Upper lobe of right lung (tissue), 1 donor: ENCODE measurements at places on chromosomes 3 and 15.

DNA sequence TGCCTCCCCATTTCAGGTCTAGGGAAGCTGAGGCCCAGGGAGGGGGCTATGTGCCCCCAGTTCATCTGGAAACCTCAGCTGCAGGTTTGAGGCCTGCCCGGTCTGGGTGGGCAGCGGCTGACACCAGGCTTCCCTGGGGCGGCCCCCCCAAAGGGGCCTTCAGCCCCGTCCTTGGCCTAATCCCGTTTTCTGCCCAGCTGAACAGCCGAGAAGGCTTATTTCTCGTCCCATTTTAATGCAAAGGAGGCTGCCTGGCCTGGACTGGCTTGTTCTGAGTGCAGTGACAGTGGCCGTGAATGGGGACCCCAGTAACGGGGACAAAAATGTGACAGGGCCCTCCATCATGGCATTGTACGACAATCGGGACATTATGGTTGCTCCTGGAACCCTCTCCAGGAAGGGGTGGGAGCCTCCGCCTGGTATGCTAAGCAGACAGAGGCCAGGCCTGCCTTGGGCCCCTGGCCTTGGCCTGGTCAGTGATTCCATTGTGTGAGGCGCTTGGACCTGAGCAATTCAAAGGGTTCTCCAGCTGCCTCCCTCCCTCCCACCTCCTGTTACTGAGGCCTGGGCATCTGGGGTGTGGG, 93.9 kb downstream of the WNT7A start:
- no peak for DNase-seq

GRCh38 chr3:23461069-23461468, 257.9 kb downstream of the UBE2E2 start:
- no peak for DNase-seq

DNA sequence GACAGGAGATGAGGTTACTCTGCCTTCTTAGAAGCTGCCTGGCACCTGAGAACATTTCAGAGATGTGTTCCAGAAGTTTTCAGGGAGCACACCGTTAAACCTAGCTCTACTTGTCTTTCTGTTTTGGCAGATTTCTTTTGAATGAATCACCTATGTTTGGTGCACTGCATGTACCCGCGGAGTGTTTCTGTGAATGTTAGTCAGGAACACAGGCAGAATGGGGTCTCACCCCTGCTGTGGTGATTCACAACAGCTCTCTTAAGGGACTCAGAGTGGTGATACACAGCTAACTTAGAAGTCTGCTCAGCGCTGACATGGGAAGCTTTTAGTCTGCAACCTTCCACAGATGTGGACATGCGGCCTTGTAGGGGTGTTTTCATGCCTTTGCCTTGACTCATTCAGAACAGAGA, 24.0 kb downstream of the TSEN2 start:
- DNase-seq = no peak

DNA sequence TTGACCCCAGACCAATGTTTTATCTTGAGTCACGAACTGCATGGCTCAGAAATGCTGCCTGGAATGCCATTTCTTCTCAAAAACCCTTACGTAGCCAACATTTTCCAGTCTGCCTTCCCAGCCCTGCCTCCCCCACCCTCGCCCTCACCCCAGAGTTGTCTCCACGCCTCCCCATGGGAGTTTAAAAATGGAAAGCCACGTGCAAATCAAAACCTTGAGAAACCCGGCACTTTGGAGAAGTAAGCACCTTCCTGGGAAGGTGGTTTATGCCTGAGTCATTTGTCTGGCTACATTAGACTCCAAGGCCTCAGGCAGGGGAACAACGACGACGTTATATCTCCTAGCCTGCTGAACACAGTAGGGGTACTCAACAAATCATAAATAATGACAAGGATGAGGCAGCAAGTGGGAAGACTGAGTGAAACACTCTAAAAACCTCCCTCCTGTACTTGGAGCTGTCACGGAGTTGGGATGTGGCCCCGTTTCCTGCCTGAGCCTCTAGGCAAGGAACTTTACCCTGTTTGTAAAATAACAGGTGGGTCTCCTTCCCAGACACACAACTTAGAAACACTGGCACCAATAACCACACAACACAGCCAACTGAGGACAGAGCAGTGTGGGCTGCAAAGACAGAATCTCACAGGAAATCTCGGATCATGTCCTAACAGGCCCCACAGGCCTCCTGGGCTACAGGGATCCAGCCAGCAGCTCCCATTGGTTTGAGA, 179.1 kb downstream of the NTRK3 start:
- no peak for DNase-seq

- peak; percentile 51 for DNase-seq
Observed at GRCh38 chr3:196214783-196215441, 1.4 kb upstream of the SLC51A start.

DNA sequence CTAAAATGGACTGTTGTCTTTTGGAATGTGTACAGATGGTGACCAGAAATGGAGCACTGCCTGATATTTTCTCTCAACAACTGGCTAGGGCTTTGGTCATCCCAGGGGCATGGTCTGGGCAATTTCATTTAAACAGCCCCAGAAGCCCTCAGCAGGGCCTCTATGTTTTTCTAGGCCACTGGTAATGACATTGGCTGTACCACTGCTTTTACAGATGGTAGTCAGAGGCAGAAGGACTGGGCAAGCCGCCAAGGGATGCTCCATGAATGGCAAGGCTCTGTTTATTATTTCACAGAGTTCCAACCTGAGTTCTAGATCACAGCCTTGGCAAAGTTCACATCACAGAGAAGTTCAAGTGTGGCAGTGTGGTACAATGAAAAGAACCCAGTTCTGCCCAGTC, 37.0 kb upstream of the LMCD1 start:
- no peak for DNase-seq

GRCh38 chr3:29521293-29521692, 240.4 kb downstream of the RBMS3 start:
- DNase-seq = no peak

- no peak for DNase-seq
Observed at GRCh38 chr3:135231737-135232136, 436.7 kb downstream of the EPHB1 start.

- DNase-seq = no peak
Observed at GRCh38 chr3:122782804-122783203, 10.8 kb downstream of the HSPBAP1 start.

GRCh38 chr3:183536238-183536880, 19.1 kb downstream of the KLHL6 start:
- no peak for DNase-seq

- no peak for DNase-seq
Observed at GRCh38 chr3:54653456-54654195, 274.2 kb downstream of the LRTM1 start.

DNA sequence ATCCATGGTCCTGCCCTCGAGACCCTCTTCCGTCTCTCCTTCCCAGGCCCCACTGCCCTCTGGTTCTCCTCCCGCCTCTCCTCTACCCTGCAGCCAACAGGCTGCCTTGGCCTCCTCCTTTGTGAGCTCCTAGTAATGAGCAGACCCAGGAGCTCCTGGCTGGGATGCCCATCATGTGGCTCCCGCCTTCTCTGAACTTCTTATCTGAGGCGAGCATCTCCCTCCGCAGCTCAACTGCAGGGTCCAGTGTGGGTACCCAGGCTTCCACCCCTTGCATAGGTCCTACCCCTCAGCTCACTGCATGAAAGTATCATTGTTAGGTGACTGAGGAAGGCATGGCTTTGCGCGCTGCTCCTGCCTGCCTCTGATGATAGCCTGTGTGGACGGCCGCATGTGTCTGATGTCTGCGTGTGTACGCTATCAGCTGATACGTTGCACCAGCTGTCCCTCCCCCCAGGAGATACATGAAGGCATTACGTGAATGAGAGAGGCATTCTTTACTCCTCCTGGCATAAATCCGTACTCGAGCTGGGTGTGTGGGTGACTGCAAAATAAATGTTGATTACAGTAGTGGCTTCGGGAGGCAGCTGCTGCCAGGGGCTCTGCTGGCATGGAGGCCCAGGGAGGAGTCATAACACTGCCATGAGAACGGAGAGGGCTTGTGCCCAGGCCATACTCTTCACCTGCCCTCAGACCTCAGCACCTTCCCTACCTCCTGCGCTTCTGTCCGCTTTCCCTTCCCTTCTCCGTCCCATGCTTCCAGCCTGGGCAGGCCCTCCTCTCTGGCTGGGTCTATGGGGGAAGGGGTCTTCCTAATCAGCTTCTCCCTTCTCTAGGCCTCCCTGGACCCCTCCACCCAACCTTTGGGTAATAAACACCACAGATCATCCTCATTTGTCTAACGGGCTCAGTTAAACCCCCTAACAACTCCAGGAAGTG, 48.8 kb downstream of the ZNF710 start:
- no peak for DNase-seq

GRCh38 chr3:196145468-196146262, 63.8 kb upstream of the TFRC start:
- peak; percentile 72 for DNase-seq

GRCh38 chr15:39919748-39920509, at the start of gene GPR176:
TSS of gene GPR176 (minus strand) at chr15:39920266. CDS start at chr15:39920026, 240 bp downstream.
- peak; percentile 65 for DNase-seq

DNA sequence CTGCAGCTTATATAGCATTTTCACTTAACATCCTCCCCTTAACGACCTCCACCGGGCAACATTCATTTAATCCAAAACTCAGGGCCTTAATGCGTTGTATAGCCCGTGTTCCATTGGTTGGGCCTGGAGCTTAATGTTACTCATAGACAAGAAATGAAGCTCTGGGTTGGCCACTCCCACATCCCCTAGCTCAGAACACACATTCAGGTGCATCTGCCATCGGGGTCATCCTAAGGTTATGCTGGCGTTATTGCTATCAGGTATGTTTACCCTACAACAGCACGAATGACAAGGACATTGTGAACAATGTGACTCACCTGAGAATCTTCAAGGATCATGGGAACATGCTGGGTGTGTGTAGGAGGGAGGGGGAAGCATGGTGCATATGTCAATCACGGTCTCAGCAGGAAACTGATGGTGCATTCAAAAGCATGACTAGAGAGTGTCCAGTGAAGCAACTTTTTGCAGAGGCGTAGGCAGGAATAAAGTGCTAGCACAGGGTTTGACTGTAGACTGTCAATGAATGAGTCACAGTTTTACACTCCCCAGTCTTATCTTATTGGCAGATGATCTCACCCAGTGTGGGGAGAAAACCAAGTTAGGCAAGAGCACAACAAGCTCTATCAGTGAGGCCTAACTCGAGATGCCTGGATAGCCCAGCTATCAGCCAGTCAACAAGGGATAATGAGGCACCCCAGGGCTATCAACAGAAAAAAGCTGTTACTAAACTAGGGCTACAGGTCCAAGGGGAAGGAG, 402.1 kb upstream of the MCTP2 start:
- no peak for DNase-seq

GRCh38 chr3:194386648-194387047, 12.4 kb downstream of the GP5 start:
- DNase-seq = no peak

DNA sequence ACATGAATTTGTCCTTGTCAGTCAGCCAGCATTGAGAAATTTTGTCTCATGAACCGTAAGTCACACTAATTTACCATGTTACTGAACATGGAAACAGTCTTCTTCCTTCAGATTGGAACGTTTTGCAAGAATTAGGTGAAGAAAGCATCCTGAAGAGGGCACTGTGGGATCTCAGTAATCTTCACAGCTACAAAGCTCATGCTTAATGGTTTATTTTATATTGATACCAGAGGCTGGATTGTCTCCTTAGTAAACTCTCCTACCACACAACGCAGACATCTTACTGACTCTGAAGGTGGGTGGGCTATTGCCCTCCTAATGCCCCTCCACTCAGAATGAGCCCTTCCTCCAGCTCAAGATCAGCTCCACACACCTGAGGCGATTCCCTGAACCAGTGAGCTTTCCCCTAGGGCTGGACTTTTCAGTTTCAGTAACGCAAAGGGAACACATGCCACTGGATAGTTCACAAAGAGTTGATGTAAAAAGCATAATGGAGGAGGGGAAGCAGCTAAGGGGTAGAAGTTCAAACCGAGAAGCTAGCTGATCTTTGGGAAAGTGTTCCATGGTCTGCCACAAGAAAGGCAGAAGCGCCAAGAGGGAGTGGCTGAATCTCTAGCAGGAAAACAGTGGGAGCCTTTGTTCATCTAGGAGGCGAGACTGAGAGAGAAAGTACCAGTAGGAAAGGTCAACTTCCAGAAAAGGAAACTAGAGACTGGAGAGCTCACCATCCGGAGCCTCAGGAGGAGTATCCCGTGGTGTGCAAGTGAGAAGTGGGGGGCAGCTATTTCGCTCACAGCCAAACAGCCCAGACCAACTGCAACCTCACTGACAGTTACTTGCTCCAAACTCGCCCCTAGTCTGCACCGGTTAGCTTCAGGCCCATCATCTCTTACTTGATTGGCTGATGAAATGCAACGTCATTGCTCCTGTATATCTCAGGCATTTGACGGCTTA, at the start of gene SLC9C1:
TSS of gene SLC9C1 (minus strand) at position 849 of the 954 bp plus-strand sequence. CDS start 7,425 bp downstream, outside the sequence.
- DNase-seq = peak; percentile 36

DNA sequence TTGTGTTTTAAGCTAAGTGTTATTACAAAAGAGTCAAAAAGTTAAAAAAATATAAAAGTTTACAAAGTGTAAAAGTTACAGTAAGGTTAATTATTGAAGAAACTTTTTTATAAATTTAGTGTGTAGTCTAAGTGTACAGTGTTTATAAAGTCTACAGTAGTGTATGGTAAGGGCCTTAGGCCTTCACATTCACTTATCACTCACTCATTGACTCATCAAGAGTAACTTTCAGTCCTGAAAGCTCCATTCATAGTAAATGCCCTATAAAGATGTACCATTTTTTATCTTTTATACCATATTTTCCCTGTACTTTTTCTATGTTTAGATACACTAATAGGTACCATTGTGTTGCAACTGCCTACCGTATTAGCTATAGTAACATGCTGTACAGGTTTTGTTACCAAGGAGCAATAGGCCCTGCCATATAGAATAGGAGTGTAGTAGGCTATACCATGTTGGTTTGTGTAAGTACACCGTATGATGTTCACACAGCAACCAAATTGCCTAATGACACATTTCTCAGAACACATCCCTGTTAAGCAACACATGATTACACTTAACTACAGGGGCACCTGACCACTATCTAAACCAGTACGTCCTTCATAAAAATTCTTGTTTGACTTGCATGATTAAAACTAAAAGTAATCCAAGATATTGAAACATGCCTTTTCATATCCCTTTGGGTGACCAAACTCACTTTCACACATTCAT, 17.2 kb downstream of the RAD18 start:
- DNase-seq = no peak

DNA sequence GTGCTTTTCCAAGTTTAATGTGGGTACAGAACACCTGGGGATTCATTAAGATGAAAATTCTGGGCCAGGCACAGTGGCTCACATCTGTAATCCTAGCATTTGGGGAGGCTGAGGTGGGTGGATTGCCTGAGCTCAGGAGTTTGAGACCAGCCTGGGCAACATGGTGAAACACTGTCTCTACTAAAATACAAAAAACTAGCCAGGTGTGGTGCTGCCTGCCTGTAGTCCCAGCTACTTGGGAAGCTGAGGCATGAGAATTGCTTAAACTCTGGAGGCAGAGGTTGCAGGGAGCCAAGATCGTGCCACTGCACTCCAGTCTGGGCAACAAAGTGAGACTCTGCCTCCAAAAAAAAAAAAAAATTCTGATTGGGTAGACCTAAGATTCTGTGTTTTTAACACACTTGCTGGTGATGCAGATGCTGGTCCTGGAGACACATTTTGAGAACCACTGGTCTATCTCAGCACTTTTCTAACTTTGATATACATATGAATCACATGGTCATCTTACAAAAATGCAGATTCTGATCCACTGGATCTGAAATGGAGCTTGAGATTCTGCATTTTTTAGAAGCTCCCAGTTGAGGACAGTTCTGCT, 223.8 kb upstream of the SATB1 start:
- DNase-seq = no peak
